NK-92 treated with Interleukin-12 subunit alpha and Interleukin-12 subunit beta, amount 100 ng/mL, for 24 hours (cell line): ENCODE measurements at places on chromosomes 5 and 9.

DNA sequence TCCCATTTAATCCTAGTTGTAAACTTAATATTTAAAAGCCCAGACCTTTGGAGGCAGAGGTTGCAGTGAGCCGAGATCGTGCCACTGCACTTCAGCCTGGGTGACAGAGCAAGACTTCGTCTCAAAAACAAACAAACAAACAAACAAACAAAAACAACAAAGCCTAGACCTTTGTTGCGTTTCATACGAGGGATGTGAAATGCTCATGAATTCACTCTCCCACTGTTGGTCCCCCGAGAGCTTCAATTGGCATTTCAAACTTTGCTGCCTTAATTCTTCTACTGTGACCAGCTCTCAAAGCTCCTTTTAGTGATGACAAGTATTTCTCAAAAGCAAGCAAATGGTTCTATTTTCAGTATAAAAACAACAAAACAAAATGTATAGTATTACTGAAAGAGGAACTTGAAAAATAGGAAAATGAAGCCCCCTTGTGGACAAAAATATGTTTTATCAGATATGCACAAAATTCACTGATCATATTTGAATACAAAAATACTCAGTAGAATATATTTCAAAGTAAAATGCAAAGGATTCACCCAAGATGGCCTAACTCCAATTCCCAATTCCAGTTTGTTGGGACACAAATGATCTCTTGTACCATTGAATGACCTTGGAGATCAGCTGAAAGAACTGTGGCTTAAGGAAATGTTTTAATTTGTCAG, 140.4 kb downstream of the ESM1 start:
- DNase-seq = no peak

DNA sequence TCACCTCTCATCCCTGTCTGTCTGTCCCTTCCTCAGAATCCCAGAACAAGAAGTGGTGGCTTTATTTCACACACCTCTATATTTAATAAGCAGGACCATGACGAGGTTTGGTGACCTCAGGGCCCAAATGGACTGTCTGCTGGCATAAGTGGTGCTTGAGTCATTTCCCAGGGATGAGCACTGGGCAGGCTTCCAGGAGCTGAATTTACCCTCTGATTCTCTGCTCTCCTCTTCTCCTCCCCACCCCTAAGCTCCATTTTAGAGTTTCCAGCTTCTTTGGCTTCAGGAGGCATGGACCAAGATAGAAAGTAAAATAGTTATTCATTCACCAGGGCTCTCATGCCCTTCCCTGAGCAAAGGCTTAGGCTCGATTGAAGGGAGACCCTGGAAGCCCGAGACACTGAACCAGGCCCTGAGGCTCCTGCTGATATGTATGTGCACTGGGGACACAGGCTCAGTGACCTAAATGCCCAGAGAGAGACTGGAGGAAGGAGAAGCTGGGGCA, 69.1 kb downstream of the PPARGC1B start:
- DNase-seq = no peak

DNA sequence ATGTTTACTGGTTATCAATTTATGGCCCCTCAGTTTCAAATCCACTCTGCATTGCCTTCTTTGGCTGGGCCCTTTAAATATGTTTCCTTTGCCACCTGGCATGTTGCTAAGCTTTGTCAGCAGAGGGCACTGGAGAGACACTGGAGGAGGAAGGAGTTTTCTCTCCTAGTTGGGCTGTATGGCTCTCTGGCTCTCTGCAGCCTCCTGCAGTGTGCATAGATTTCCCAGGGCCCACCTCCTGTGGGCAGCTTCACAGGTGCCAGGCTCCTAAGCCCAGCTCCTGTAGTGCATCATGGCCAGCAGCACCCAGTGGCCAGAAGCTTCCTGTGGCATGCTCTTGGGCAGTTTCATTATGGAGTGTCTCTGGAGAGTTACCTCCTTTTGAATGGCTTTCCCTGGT, 23.3 kb downstream of the CAVIN4 start:
- DNase-seq = peak; percentile 4

GRCh38 chr5:114734238-114734637, 372.4 kb downstream of the KCNN2 start:
- no peak for DNase-seq

- DNase-seq = no peak
Observed at GRCh38 chr9:124389146-124389939, 25.9 kb downstream of the PSMB7 start.

DNA sequence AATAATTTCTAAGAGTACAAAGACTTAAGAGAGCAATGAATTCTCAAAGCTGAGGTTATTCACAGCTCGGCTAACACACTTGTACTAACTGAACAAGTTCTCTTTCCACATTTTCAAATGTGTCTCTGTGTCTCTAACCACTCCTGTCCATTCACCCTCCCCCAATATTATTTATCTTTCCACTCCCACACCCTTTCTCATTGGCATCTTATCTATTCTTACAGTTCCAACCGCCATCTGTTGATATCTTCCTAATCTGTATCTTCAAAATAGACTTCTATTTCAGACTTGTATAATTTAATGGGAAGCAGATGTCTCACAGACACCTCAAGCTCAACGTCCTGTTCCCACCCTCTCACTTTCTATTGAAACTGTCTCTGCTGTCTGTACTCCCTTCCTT, 205.9 kb downstream of the ANXA1 start:
- no peak for DNase-seq

DNA sequence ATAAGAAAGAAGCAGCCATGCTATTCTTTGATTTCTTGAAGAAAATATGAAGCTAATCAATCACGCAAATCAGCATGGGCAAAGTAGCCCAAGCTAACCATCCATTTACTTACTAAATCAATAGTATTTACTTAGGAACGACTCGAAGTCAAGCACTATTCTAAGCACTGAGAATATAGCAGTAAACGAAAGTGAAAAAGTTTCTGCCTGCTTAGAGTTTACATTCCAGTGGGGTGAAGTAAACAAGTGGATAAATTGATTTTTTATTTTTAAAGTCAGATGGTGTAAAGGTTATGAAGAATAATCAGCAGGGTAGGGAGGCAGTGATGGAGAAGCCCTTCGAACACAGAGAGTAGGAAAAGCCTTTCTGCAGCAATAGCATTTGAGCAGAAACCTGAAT, 5.5 kb downstream of the TSTD2 start:
- no peak for DNase-seq

DNA sequence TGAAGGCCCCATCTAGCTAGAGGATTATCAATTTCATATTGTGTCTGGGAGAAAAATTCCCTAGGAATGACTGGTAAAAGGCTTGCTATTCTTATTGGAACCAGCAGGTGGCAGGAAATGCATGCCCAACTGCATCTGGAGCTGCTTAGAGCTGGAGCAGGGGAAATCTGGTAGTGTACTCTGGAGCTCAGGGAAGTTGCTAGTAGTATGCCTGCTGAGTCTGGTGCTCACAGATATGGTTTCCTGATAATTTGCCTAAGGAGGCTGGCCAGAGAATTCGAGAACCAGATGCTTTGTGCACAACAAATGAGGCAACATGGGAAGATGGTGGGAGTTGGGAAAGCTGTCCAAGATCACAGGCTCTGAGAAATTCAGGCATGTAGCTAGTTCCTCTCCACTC, 53.7 kb downstream of the G3BP1 start:
- DNase-seq = peak; percentile 10

GRCh38 chr5:4373051-4373820, 766.9 kb upstream of the ADAMTS16 start:
- DNase-seq = no peak

DNA sequence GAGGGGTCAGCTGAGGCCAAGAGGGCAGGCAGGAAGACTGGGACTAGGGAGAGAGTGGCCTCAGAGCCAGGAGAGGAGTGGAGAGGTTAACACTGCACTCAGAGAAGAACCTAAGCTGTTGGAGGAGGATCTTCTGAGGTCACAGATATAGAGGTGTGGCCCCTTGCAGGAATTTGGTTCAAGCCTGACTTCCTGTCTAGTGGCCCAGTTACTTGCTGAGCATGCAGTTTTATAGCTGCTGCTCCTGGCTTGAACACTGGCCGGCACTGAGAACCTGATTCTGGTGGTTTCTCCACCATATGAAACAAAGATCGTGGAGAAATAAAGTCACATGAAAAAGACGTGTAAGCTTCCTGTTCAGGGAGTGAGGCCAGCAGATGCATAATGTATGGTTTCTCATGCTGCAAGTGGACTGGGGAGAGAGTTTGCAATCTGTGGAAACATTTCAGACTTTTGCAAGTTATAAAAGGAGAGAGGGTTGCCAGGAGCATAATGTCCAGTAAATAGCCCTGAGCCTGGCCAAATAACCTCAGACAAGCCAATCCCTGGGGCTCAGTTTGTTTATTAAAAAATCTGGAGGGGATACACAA, 82.6 kb downstream of the GALNT10 start:
- DNase-seq = peak; percentile 39

- DNase-seq = no peak
Observed at GRCh38 chr9:132849185-132849706, 28.8 kb downstream of the AK8 start.

- no peak for DNase-seq
Observed at GRCh38 chr5:67152400-67152799, 44.2 kb downstream of the CD180 start.

DNA sequence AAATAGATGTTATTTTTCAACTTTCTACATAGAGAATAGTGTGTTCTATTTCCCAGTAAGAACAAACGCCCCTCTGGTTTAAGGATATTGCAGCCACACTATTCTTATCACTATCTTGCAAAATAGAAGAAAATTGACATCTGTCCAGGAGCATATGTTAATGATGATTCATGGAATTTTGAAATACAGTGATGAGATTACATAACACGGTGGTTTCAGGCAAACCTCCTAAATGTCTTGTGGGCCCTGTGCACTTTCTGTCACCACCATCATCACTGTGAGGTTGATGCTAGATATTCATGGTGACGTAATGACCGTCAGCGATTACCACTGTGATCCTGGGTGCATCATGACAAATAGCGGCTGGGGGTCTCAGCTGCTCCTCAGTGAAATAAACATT, 48.1 kb downstream of the CFAP90 start:
- DNase-seq = no peak

- no peak for DNase-seq
Observed at GRCh38 chr9:113646491-113646890, 183.0 kb downstream of the RGS3 start.

DNA sequence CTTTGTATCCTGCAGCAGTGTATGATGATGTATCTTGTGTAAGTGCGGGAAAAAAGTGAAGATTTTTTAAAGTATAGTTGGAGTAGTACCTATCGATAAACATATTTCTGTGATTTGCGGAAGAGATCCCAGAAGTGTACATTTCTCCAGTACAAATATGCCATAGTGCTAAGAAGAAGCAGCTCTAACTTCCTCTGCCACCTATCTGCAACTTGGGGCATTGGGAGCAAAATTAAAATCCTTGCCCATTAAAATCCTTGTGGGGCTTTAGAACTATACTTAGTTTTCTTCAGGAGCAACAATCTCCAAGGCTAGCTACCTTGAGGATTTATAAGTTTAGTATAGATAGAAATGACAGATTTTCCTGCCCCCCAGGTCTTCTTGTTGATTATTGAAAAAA, 123.7 kb downstream of the VCAN start:
- DNase-seq = no peak

- no peak for DNase-seq
Observed at GRCh38 chr9:128429513-128430086, 8.9 kb downstream of the CERCAM start.

DNA sequence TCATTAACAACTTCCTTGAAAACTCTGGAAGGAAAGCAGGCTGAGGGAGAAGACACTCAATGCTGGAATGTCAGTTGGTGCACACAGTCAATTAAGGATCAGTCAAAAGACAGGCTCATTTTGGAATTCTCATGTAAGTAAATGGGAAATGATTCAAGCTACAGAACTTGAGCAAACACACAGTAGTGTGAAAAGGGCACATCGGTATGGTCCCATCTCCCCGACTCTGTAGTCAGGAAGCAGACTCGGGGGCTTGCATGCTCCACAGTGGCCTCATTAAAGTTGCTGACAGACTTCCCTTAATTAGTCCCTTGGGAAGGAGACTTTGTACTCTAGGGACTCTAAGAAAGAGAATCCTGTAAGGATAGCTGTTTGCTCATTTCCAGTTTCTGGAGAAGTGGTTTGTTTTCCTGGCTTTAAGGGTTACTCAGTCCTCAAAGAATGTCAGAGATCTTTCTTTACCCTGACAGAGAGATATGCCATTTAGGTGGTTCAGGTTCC, 339.2 kb downstream of the ADAMTS6 start:
- DNase-seq = no peak

- peak; percentile 19 for DNase-seq
Observed at GRCh38 chr9:84397151-84397728, 56.7 kb upstream of the SLC28A3 start.

DNA sequence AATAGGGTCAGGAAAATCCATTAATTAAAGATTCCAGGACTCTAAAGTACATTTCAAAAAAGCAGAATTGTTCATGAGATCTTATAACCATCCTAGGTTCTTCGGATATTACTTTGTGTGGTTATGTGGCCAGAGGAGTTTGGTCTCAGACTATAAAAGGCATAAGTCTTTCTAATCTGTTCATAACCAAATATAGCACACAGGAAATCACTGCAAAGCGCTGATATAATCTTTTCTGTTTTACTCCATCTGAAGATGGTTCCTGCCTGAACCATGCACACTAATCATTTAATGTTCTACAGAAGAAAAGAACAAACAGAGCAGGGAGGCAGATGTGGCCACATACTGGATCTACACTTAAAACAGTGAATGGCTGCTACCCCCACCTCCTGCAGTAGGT, 182.8 kb downstream of the SEMA5A start:
- DNase-seq = no peak

DNA sequence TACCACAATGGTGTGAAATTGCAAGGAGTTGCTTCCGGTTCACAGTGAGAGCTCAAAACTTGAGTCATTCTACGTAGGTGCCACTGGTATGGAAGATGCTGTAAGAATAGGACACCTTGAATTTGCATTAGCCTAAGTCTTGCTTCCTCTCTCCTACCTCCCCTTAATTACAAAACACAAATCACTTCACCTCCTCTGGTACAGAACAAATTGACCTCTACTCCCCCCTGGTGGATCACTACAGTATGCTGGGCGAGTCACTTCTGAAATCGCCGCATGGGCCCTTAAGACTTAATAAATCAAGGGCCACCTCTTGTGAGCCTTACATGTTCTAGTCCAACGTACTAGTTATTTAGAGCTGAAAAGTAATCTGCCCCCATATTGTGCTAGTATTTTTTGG, 145.3 kb upstream of the SMARCA2 start:
- no peak for DNase-seq

- DNase-seq = no peak
Observed at GRCh38 chr9:117044241-117044640, 357.1 kb downstream of the TRIM32 start.

DNA sequence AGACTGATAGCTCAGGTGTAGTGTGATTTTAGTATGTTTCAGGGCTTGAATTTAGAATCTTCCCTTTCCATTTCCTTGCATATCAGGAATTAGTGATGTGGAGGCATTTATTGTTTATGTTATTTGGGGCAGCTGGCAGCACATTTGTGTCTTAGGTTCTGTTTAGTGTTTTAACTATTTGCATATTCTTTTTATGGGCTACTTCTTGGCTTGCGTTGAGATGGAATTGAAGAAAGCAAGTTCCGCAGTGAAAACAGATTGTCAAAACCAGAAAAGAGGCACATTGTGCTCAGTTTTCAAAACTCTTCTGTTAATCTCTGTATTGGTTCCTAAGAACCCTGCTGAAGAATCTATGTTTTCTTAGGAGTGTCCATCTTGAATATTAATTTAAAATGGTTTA, 80.3 kb downstream of the ZSWIM6 start:
- DNase-seq = no peak
